ENCODE measurements at places on chromosomes 5 and 9.

DNA sequence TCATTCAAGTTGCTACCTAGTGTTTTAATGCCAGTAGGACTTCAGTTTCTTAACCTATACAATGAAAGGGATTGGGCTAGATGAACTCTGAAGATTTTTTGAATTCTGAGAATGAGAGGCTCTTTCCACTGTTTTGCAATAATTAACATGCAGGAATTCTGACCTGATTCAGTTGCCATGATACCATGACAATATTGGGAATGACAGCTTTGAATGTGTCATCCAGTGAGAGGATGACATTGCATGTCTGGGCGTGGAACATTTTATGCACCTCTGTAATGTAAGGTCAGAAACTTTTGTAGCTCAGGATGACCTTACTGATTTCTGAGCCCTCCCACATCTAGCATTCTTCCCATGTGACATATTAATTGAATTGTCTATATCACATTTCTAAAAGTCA, 30.6 kb upstream of the SPINK5 start:
- H3K36me3 ChIP-seq: no peaks in the 10 kb centered on the region
- DNase-seq: no peak
- H3K27me3 ChIP-seq: no peaks in the 10 kb centered on the region
- no peak overlapping the region for H3K27ac ChIP-seq

DNA sequence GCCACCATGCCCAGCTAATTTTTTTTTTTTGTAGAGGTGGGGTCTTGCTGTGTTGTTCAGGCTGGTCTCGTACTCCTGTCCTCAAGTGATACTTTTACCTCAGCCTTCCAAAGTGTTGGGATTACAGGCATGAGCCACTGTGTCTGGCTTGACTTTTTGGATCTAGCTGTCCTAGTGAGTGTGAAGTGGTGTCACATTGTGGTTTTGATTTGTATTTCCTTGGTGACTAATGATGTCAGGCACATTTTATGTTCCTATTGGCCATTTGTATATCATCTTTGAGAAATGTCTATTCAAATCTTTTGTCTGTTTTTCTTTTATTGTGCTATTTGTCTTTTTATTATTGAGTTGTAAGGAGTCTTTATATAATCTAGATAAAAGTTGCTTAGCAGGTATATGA, 53.5 kb upstream of the MCCC2 start:
- DNase-seq: no peak
- no peak overlapping the region for H3K4me3 ChIP-seq
- H3K27me3 ChIP-seq: no peaks in the 10 kb centered on the region
- H3K27ac ChIP-seq: no peak overlapping the region
- no peaks in the 10 kb centered on the region for H3K4me1 ChIP-seq

GRCh38 chr9:37453827-37454226, 11.4 kb downstream of the ZBTB5 start:
- H3K4me1 ChIP-seq: no peaks in the 10 kb centered on the region
- H3K4me3 ChIP-seq: no peak overlapping the region
- H3K27me3 ChIP-seq: no peaks in the 10 kb centered on the region
- DNase-seq: no peak

DNA sequence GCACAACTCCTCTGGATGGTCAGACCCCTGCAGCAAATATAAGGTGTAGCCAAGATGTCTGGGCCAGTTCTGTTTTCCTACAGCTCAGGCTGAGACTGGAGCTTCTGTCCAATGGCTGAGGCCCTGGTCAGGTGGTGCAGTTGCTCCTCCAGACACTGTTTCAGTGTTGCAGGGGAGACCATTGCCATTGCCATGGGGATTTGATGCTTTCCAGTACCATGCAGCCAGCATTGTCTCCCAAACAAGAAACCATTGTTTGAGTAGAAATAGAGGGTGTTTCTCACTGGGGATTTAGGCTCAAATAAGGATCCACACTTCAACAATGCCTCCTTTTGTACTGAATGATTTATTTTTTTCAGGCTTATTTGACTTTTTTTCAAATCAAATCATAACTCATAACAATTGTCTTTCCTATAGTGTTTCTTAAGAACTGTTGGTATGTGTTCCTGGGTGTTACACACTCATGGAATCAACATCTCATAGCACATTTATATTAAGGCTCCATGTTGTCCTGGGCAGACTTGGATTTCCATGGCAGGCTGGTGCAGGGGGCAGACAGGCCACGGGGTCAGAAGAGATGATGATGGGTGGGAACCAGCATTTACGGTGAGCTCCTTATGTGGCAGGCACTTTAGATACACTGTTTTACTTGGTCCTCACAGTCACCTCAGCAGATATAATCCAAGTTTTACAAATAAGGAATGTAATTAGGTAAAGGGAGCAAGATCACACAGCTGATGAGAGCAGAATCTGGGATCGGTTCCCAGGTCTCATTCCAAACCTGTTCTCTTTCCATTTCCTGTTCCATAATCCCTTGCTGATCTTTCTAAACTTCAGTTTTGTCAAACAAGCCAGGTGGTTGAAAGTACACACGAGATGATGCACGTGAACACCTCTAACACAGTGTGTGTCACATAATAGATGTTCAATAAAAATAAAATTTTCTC, 95.9 kb upstream of the GNAQ start:
- no peak overlapping the region for H3K4me3 ChIP-seq
- H3K27me3 ChIP-seq: no peaks in the 10 kb centered on the region
- no peaks in the 10 kb centered on the region for H3K36me3 ChIP-seq
- no peak for DNase-seq

GRCh38 chr5:170254056-170254455, 21.3 kb downstream of the C5orf58 start:
- H3K27me3 ChIP-seq: no peaks in the 10 kb centered on the region
- no peak overlapping the region for H3K4me3 ChIP-seq
- no peaks in the 10 kb centered on the region for H3K4me1 ChIP-seq
- H3K27ac ChIP-seq: no peak overlapping the region
- DNase-seq: no peak
- H3K36me3 ChIP-seq: no peaks in the 10 kb centered on the region

DNA sequence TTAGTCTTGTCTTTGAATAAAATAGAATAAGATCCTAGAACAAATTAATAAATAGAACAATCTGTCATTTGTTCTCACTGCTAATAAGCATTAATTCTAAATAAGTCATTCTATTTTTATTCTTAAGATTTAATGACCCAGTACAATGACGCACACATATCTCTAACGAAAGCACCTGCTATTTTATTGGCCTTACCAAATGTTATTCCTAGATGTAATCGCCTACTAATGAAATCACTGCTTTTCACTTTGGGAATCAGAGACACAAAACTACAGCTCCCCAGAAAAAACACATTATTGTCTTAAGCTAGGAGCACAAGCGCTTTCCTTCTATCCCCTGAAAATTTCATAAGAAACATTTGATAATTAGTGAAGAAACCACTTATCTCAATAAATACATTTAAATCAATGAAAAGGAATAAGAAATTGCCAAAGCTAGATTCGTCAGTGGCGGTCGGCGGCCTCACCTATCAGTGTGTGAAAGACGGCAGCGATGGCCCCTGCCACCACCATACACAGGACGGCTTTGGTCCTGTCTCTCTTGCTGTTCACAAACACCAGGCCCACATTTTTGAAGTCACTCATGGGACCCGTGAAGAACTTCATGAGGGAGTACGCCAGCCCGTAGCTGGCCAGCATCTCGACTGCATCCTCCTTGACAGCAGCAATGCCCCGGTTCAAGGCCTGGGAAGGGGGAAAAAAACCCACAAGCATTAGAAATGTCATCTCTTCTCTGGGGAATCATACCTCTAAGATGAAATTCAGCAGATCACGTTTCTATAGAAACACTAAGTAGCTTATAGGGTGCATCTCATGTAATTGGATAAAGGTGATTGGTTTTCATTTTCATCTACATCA, 102.8 kb downstream of the ANKH start:
- no peaks in the 10 kb centered on the region for H3K4me1 ChIP-seq
- no peak overlapping the region for H3K4me3 ChIP-seq
- no peaks in the 10 kb centered on the region for H3K27me3 ChIP-seq
- DNase-seq: no peak

DNA sequence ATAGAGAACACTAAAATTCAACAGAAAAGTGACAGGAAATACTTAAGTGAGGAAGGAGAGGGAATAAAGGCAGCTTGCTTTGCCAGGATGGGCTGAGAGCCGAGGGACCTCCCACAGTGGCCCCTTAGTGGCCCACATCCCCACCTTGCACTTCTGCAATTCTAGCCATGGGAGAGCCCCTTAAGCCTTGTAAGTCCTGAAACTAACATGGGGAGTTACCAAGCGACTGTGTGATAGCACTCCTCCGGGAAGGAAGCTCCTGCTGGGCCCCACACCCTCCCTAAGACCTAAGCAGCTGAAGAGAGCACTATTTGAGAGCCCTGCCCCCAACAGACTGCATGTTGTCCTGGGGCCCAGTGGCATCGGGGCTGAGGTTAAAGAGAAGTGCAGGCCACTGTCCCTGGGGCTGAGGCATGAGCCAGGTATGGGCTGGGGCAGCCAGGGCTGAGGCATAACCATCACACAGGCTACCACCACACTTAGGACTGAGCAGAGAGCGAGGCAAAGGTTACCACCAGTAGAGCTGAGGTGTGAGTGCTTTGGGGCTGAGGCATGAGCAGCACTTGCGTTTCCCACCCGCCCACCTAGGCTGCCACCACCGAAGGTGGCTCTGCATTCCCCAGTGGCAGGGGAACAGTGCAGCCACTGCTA, 301.8 kb upstream of the TRPC7 start:
- no peaks in the 10 kb centered on the region for H3K36me3 ChIP-seq
- H3K27ac ChIP-seq: no peak overlapping the region
- no peaks in the 10 kb centered on the region for H3K4me1 ChIP-seq
- no peak overlapping the region for H3K4me3 ChIP-seq

- H3K4me3 ChIP-seq: no peak overlapping the region
- no peak for DNase-seq
- H3K27ac ChIP-seq: no peak overlapping the region
Observed at GRCh38 chr5:42604171-42604711, 152.4 kb upstream of the CCDC152 start.

- no peaks in the 10 kb centered on the region for H3K4me1 ChIP-seq
- H3K27me3 ChIP-seq: no peaks in the 10 kb centered on the region
- H3K36me3 ChIP-seq: no peaks in the 10 kb centered on the region
- no peak for DNase-seq
- no peak overlapping the region for H3K4me3 ChIP-seq
Observed at GRCh38 chr5:67612961-67613360, 416.4 kb upstream of the CD180 start.

- no peaks in the 10 kb centered on the region for H3K36me3 ChIP-seq
- no peaks in the 10 kb centered on the region for H3K27me3 ChIP-seq
- no peak for DNase-seq
- no peak overlapping the region for H3K4me3 ChIP-seq
- H3K4me1 ChIP-seq: no peaks in the 10 kb centered on the region
Observed at GRCh38 chr9:129938291-129938979, 103.2 kb downstream of the USP20 start.

DNA sequence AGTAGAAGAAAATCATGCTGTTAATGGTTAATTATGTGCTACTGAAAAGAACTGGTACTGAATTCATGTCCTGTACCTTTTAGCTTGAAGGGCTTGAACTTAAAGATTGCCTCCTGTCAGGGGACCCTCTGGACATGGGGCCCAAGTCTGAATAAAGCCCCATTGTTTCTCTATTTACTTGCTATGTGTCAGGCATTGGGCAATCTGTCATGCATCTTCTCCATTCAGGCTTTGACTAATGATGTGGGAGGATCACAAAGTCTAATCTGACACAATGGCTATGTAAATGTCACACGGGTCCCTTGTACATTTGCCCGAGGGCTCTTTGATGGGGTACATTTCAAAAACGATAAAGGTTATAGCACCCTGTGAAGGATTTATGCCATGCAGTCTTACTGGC, 64.0 kb upstream of the TUSC1 start:
- H3K27ac ChIP-seq: no peak overlapping the region
- H3K27me3 ChIP-seq: no peaks in the 10 kb centered on the region
- H3K4me1 ChIP-seq: no peaks in the 10 kb centered on the region
- H3K36me3 ChIP-seq: no peaks in the 10 kb centered on the region

DNA sequence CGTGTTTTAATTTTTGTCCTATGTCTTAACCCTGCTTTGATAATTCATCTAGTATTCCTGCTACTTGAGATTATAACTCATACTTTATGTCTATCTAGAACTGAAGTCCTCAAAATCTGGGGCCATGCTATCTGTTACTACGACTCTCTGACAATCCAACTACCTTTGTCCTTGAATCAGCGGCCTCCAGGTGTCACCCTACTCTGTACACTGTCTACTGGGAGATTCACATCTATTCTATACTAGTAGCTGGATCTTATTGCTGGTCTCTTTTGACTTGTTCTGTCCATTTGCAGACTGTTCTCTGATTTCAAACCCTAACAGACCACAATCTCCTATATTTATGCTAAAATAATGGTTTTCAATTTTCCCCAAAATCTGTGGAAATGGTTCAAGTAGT, 225.5 kb upstream of the ELAVL2 start:
- no peaks in the 10 kb centered on the region for H3K36me3 ChIP-seq
- no peaks in the 10 kb centered on the region for H3K4me1 ChIP-seq
- H3K27me3 ChIP-seq: no peaks in the 10 kb centered on the region
- no peak overlapping the region for H3K4me3 ChIP-seq
- no peak overlapping the region for H3K27ac ChIP-seq

DNA sequence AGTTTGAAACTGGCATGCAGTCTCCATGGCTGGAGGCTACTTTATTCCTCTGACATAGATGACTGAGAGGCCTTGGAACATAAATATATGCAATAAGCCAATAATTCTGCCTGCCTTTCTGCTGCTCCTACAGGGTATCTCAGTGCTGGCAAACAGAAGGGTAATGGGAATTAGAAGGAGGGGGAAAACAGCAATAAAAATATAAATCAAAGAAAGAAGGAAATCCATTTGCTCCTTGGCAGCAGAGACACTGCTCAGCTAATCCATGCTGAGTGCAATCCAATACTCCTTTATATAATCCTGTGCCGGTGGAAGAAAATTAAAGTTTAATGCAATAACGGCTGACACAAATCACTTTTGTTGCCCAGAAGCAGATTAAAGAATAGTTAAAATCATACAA, 478.9 kb downstream of the SPATA31D1 start:
- H3K4me3 ChIP-seq: no peak overlapping the region
- no peaks in the 10 kb centered on the region for H3K4me1 ChIP-seq
- H3K36me3 ChIP-seq: no peaks in the 10 kb centered on the region
- H3K27me3 ChIP-seq: no peaks in the 10 kb centered on the region

DNA sequence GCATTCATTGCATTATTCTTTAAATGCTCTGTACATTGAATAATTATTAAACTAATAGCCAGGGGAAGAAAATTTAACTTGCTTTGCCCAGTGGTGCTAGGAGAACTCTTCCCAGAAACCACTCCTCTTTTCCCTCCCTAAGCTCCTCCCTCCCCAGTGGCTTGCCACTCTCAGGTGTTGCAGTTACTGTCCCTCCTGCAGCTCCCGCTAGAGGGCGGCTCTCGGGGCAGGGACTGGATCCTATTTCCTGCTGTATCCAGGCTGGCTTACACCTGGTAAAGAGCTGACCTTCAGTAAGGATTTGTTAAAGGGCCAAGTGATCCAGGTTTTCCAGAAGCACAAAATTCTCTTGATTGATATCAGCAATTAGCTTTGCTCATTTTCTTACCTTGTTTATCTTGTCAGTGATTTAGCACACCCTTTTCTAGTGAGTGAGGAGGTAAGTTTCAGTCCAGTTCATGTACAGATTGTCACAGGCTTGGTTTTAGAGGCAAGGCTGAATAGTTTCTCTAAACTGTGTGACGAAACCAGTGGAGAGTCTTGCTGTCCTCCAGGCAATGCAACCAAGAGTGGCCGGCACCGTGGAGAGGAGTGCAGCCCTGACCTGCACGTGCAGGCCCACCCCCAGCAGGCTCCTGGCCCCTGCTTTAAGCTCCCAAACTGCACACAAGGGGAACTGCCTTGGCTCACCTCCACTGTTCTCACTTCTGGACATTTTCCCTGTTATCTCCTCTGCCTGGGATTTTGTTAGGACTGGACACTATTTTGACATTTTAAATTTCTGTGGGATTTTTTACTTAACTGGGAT, 423.8 kb downstream of the SPOCK1 start:
- DNase-seq: peak; percentile 82
- no peak overlapping the region for H3K4me3 ChIP-seq
- no peaks in the 10 kb centered on the region for H3K4me1 ChIP-seq

Measured in colonic mucosa (tissue), 4 donors.